CD4-positive, alpha-beta T cell treated with Interferon alpha-2 for 1 hour (primary cell): ENCODE measurements at places on chromosomes 3 and 15.

- no peak for DNase-seq
These were observed 99.1 kb downstream of the VGLL4 start for GRCh38 chr3:11544412-11545181.

- no peak for DNase-seq
These were observed 37.1 kb downstream of the SLCO3A1 start for GRCh38 chr15:91890614-91891013.

DNA sequence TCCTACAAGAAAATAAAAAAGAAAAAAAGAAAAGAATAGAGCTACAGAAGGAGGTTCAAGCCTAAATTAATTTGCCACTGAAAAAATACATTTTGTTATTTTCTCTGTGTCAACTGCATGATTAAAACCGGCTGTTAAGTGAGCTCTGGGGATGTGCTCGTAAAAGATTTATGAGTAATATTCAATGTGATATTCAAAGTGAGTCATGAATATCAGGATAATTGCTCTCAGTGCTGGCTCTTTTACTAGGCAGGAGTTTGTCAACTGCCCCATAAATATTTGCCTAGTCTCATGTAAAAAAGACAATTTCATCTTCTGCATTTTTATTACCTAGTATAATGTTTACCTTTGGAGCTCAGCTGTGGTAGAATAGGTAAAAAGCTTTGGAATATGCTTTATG is 78.9 kb downstream of the CDIN1 start:
- no peak for DNase-seq

GRCh38 chr15:58731756-58732535 is 17.6 kb downstream of the ADAM10 start:
- no peak for DNase-seq

GRCh38 chr15:90376789-90377188 is 11.3 kb upstream of the IQGAP1 start:
- DNase-seq, result peak; percentile 54

- DNase-seq, result no peak
These were observed 20.7 kb downstream of the SPATA12 start for GRCh38 chr3:57081173-57081572.

- no peak for DNase-seq
These were observed 80.2 kb downstream of the BFSP2 start for GRCh38 chr3:133479895-133480669.
